ENCODE measurements at places on chromosomes 12 and 14.

GRCh38 chr12:125922330-125922729 lies 857.1 kb downstream of the AACS start:
- DNase-seq, result no peak

DNA sequence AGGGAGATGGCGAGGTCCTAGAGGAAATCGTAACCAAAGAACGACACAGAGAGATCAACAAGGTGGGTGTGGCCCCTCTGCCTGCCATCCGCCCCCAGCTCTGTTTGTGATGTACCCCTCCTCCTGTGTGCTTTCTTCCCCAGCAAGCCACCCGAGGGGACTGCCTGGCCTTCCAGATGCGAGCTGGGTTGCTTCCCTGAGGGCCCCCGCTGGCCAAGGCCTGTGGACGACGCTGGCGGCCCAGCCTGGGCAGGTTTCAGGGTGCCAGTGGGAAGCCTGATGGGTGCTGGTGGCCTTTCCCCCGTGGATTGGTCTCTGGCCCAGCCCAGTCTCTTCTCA lies 2.0 kb downstream of the ARL6IP4 start:
- no peak for DNase-seq

GRCh38 chr12:94596596-94596995 lies 53.8 kb downstream of the TMCC3 start:
- no peak for DNase-seq

- DNase-seq, result no peak
Measured at GRCh38 chr12:104998423-104999346, 12.6 kb downstream of the NOPCHAP1 start.

GRCh38 chr12:51821440-51822260 lies 26.9 kb downstream of the FIGNL2 start:
- DNase-seq, result no peak

GRCh38 chr14:95061317-95062093 lies 95.8 kb downstream of the DICER1 start:
- DNase-seq, result no peak

GRCh38 chr12:57156701-57157403 lies 9.4 kb upstream of the LRP1-AS start:
- DNase-seq, result no peak

GRCh38 chr14:64763085-64763782 lies 59.0 kb downstream of the PLEKHG3 start:
- DNase-seq, result no peak

DNA sequence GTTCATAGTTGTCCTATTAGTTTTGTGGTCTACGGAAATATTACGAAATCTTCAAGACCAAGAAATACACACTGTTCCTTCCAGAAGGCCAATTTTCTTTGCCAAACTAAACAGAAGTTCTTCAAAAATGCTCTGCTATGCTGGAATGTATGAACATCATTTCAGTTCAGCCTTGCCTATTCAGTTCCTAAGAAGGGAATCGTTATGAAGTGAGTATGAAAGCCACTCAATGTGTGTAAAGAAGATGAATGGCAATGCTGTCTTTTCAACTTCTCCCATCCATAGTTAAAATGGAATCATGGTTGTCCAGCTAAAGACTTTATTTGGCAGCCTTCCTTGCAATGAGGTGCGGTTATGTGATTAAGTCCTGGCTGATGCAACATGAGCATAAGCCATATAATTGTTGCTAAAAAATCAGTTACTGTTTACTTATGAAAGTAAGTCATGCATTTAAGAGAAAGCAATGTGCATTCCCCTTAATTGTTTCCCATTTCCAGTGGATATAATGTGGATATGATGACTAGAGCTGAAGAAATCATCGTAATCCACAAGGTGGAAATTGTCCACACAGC lies 73.8 kb upstream of the PTPRR start:
- DNase-seq, result no peak

GRCh38 chr12:51811203-51812202 lies 37.0 kb downstream of the FIGNL2 start:
- DNase-seq, result no peak

GRCh38 chr12:98533723-98534251 lies 18.4 kb downstream of the TMPO start:
- no peak for DNase-seq

DNA sequence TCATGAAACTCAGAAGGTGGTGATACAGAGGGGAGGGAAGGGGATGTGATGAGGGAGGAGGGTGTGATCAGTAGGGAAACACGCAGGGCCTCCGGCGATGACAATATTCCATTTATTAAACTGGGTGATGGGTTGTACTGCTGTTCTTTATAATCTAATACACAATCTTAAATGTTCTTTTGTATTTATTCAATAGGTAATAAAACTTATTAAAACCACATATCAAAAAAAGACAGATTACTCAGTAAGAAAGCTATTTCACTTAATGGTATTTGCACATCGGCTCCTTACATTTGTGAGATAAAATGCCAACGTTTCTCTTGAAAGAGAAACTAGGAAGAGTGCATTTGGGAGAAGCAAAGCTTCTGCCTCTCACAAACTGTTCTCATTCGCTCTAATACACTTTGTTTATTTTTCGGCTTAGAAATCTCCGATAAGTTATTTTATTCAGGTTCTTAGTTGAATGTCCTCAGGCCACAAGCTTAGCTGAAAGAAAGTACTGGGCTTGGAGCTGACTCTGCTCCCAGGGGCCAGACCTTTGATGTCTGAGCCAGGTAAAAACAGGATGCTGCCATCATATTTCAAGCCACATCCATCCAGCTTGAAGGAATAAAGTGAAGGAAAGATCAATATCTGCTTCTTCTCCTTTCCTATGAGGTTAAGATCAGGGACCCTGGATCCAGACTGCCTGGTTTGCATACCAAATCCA lies 17.5 kb downstream of the STON2 start:
- no peak for DNase-seq

All from bone marrow (tissue), 2 donors.